8988T (cell line): ENCODE measurements at places on chromosomes 16 and 17.

- DNase-seq: no peak
Measured at GRCh38 chr17:60792250-60792898, 114.7 kb downstream of the BCAS3 start.

DNA sequence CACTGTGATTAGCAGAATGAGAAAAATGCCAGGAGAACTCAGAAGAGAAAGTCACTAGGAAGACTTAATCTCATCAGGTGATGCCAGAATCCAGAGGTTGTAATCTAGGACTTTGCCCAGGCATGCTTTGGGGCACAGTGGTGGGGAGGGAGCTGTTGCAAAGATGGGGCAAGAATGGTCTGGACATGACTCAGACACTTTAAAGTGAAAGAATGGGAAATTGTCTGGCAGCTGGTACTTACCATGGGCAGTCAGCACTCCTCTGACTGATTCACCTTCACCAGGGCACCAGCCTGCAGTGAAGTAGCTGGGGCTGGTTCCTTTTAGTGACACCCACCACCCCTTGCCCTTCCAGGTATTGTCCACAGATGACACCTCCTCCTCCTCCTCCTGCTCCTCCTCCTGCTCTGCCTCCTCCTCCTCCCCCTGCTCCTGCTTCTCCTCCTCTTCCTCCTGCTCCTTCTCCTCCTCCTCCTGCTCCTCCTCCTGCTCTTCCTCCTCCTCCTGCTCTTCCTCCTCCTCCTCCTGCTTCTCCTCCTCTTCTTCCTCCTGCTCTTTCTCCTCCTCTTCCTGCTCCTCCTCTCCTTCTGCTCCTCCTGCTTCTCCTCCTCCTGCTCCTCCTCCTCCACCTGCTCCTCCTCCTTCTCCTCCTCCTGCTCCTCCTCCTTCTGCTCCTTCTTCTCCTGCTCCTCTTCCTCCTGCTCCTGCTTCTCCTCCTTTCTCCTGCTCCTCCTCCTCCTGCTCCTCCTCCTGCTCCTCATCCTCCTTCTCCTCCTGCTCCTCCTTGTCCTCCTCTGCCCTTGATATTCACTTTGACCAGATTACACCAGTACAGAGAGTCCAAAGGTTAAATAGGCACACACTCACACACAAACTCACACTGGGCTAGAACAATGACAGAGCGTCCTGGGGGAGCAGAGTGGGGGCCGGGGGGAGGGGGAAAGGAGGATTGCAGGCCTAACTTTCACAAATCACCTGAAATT, at the start of gene CHD9NB:
Gene CHD9NB, minus strand, starts transcription at position 379 of the 983 bp plus-strand sequence. CDS start 8,739 bp downstream, outside the sequence.
- DNase-seq: no peak

DNA sequence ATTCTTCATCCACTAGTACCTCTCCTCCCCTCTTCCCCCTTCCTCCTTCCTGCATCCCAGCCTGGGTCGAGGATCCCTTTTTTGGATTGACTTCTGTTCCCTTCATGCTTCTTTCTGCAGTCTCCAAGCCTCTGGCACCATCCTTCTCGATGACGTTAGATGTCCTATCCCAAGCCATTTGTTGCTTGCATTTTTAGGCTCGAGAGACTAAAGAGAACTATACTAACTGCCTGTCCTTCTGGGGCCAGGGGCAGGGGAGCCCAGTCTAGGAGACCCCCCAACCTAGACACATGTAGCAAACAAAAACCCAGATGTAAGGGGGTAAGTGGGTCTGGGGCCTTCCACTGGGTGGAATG, 23.9 kb downstream of the UNK start:
- no peak for DNase-seq

GRCh38 chr16:74297145-74297665, 591 bp downstream of the PSMD7 start:
- DNase-seq: no peak

- DNase-seq: no peak
Measured at GRCh38 chr16:84461029-84461412, 43.4 kb downstream of the MEAK7 start.

GRCh38 chr17:2777242-2777867, 18.9 kb upstream of the RAP1GAP2 start:
- no peak for DNase-seq
